Effector CD8-positive, alpha-beta T cell (primary cell): ENCODE measurements at places on chromosomes 13 and 19.

DNA sequence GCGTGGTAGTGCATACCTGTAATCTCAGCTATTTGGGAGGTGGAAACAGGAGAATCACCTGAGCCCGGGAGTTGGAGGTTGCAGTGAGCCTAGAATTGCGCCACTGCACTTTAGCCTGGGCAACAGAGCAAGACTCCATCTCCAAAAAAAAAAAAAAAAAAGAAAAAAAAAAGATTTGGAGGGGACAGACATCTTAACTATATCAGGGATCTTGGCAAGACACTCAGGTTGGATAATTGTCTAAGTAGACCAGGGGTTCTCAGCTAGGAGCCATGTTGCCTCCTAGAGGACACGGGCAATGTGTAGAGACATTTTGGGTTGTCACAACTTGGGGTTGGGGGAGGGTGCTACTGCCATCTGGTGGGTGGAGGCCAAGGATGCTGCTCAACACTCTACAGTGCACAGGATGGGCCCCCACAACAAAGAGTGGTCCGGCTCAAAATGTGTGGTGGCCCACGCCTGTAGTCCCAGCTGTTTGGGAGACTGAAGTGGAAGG lies 1.9 kb upstream of the ZNF580 start:
- DNase-seq, result peak; percentile 18

DNA sequence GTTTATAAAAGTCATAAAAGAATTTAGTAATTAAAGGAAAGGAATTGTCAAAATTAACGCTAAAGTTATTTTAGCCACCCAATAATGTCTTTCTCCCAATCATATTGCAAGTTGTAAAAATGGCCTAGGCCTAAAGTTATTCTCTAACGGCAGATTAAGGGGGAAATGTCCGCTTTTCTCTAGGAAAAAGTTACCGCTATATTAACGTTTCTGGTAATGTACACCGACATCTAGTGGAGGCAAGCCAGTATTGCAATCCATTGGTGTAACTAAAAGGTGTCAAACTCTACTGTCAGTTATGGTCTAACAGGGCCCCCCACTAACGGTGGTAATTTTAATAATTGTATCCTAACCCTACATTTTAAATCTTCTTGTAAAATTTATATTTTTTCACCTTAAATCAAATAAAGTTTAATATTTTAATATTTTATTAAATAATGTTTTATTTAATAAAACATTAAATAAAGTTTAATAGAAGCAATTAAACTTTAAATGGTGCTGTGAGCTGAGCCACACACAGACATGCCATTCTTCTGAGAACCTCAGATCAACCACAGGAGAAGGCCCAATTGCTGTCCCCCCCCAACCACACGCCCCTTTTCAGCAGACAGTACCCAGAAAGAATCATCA lies 35.9 kb upstream of the ZSCAN5A start:
- DNase-seq, result peak; percentile 24

DNA sequence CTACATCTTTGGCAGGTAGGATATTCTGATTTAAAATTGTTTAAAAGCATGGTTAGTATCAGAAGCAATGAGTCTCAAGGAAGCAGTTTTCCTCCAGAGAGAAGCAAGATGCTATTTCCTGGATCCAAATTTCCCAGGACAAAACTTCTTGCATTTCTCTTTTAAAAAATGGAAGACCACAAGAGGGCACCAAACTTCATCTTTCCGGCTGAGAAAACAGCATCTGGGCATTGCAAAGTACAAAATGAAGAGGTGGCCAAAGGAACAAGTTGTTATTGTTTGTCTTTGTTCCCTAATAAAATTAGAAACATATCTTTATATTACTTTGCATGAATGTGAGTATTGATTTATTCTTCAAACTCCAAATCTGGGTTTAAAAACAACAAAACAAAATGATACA lies 60.0 kb upstream of the LRCH1 start:
- DNase-seq, result no peak

- no peak for DNase-seq
Measured at GRCh38 chr13:54373211-54373610, 1344.6 kb downstream of the OLFM4 start.

DNA sequence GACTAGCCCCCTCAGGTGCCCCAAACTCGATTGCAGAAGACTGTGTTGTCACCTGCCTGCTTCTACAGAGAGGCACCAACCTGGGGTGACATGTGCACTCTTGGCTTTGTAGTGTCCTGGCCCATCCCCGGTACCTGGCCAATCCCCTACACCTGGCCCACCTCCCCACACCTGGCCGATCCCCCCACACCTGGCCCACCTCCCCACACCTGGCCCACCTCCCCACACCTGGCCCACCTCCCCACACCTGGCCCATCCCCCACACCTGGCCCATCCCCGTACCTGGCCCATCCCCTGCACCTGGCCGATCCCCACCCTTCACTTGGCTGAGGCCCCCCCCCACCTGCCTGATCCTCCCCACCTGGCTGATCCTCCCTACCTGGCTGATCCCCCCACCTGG lies 25.4 kb downstream of the ATP11A start:
- DNase-seq, result no peak

DNA sequence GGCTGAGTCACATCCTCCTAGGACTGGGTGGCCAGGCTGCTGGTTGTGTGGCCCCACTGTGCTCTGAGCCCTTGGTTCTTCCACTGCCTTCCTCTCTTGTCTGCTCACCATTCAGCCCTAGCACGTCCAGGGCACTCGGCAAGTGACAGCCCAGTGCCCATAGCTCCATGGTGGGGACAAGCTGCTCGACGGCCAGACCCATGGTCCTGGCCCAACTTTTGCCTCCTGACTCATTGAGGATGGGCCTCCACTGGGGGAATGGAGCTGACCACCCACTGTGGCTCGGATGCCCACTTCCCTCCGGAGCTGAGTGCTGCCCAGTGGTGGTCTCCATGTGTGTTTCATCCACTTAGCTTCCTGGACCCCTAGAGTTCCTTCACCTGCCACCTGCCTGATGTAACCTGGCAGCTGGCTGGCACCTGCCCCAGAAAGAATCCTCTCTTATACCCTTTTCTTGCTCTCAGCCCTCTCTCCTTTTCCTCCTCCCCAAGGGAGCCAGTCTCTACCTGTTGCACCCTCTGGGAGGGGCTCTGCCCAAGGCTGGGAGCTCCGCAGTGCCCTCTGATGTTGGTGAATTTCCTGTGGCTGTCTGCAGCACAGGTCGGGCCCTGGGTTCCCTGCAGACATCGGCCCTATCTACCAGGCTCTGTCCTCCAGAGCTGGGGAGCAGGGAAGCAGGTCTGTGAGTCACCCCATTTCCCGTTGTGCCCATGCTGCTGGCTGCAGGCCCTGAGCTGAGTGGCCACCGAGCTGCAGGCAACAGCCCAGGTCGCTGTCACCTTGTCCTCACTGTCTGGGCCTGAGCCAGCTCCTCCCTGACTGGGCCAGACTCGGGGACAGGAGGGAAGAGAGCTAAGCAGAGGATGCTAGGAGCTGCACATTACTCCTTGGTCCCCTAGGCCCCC lies 7.4 kb downstream of the CHST8 start:
- DNase-seq, result no peak

DNA sequence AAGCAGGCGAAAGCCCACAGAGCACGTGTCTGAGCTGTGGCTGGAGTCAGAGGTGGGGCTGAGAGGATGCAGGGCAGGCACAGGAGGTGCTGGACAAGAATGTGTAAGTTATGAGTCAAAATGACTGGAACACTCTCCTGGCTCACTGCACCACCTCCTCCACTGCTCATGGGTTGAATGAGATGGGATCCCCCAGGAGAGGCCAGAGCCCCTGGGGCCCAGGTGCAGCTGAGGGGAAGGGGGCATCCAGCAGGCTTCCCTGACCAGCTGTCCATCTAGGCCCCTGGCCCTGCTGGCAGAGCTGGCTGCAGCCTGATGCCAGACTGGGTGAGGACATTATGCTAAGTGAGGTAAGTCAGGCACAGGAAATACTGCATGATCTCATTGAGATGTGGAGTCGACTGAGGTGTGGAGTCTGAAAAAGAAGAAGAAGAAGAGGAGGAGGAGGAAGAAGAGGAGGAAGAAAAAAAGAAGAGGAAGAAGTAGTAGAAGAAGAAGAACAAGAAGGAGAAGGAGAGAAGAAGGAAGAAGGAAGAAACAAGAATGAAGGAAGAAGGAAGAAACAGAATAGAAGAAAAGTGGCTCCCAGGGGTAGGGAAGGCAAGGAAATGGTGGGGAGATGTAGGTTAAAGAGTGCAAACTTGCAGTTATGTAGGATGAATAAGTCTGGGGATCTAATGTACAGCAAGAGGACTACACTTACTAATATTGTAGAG lies 747.4 kb downstream of the UQCRFS1 start:
- DNase-seq, result no peak

DNA sequence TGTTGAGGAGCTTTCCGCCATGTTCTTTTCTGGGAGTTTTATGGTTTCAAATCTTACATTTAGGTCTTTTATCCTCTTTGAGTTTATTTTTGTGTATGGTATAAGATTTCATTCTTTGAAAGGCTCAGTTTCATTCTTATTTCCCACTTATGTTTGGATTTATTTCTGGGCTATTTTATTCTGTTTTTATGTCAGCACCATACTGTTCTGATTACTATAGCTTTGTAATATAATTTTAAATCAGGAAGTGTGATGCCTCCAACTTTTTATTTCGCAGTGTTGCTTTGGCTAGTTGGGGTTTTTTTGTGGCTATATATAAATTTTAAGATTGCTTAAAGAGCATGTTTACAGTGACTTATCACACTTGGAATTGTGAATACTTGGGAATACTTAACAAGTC lies 135.1 kb downstream of the SIPA1L3 start:
- DNase-seq, result no peak

DNA sequence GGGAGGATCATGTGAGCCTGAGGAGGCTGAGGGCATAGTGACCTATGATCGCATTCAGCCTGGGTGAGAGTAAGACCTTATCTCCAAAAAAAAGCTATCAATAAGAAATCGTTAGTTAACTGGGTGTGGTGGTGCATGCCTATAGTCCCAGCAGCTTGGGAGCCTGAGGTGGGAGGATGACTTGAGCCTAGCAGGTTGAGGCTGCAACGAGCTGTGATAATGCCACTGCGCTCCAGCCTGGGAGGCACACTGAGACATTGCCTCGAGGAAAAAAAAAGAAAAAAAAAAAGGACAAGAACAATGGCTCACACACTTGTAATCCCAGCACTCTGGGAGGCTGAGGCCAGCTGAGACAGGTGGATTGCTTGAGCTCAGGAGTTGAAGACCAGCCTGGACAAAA lies 16.2 kb downstream of the PSPC1 start:
- DNase-seq, result no peak

DNA sequence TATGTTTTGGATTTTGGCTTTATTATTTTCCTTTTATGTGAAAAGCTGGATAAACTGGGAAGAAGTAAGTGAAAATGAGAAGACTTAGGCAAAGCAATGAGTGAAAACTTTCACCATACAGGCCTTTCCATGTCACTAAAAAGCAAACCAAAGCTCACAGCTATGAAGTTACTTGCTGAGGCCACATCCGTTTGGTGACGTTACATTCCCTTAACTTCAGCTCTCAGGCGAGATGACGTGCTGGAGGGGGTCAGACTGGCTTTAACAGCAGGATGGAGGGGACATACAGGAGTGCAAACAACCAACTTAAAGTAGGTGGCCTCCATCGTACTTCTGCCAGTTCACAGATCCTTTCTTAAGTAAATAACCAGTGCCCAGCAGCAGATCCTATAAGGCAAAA lies 522.3 kb downstream of the MYO16 start:
- no peak for DNase-seq

DNA sequence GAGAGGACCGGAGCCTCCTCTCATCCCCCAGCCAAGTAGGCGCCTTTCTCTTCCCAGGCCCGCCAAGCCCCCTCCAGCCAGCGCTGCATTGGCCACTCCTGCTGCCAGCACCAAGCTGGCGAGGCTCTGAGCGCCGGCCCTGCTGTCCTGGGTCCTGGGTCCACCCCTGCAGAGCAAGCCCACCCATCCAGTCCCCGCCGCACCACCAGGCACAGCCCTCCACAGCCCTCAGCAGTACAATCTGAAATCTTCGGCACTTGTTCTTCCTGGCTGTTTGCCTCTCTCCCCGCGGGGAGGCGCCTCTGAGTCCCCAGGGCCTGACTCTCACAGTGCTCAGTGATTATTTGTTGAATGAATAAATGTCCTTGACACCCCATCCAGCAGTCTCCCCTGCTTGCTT lies 236.4 kb upstream of the SGCG start:
- no peak for DNase-seq

DNA sequence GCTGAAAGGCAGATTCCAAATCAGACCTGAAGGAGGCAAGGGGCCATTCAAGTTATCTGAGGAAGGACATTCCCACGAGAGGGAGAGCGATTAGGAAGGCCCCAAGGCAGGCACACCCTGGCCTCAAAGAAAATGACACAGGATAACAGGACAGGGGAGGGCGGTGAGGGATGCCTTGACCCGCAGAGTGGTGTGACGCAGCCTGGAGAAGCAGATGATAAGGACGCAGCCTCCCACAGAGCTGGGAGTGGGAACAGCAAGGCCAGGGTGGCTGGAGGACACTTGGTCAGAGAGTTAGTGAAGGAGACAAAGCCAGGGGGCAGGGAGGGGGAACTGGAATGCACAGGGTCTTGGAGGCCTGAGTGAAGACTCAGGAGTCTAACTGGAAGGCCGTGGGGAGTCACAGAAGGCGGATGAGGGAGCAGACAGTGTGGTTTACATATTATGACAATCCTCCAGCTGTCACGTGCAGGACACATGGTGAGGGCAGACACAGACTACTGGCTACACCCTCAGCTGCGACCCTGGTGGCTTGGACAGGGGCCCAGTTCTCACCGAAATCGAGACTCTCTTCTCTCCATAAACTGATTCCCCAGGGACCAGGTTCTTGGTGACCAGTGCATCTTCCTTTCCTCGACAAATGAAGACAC lies 5.8 kb upstream of the DYRK1B start:
- DNase-seq, result no peak

- no peak for DNase-seq
Measured at GRCh38 chr19:1936916-1937610, 3.9 kb upstream of the CSNK1G2 start.

- no peak for DNase-seq
Measured at GRCh38 chr13:110590577-110590976, 24.8 kb upstream of the NAXD start.

DNA sequence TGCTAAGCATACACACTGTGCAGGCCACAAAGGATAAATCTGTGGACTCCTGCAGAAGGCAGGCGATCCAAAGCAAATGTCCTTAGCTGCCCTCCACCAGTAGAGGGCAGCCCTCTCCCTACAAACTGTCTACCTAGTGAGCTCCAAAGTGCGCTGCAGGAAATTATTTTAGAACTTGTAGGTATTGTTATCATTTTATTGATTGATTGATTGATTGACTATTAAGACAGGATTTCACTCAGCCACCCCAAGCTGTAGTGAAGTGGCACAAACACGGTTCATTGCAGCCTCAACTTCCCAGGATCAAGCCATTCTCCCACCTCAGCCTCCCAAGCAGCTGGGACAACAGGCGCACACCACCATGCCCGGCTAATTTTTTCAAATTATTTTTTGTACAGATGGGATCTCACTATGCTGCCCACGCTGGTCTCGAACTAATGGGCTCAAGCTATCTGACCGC lies 37.3 kb downstream of the RNF6 start:
- peak; percentile 45 for DNase-seq

GRCh38 chr13:23754997-23755396 lies 134.2 kb downstream of the MIPEP start:
- no peak for DNase-seq
